ENCODE measurements at places on chromosomes 6 and 20.

- DNase-seq: no peak
These were observed 167.3 kb upstream of the GMDS start for GRCh38 chr6:2412731-2413130.

- no peak for DNase-seq
These were observed 28.5 kb downstream of the SLX4IP start for GRCh38 chr20:10463622-10464021.

GRCh38 chr6:154070657-154071056 is 31.6 kb downstream of the OPRM1 start:
- DNase-seq: no peak

- no peak for DNase-seq
These were observed 6.4 kb downstream of the GTF2H5 start for GRCh38 chr6:158174514-158174913.

DNA sequence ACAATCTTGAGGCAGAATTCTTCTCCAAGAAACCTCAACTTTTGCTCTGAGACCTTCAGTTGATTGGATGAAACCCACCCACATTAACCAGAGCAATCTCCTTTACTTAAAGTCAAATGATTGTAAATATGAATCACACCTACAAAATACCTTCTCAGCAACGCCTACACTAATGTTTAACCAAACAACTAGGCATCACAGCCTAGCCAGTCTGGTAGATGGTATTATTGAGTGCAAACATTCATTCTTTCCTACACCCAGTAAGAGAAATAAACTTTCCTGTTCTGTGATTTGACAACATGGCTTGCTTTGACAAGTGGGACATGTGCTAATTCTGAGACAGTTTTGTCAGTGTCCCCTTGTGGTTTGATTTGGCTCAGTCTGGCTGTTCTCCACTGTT is 252.2 kb downstream of the HACE1 start:
- DNase-seq: no peak

- DNase-seq: no peak
These were observed 313.7 kb upstream of the SUPT3H start for GRCh38 chr6:45691426-45691825.

DNA sequence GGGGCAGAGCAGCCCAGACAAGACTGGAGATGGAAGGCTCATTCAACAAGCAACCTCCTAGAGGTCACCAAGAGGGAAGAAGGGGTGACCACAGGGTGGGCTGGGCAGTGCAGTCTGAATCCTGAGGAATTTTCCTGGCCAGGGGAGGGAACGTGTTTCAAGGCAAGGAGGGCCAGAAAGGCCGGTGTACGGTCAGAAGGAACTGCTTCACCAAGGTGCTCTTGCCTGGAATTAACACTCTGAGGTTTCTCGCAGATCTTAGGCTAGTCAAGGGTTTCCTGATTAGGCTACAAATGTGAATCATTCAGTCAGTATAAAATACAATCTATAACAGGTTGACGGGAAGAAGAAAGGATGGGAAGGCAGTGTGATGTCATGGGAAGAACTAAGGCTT is 199.3 kb downstream of the LRFN2 start:
- no peak for DNase-seq

GRCh38 chr20:23289249-23289648 is 61.3 kb upstream of the NXT1 start:
- DNase-seq: no peak

GRCh38 chr20:2533118-2533517 is 3.3 kb upstream of the TMC2 start:
- no peak for DNase-seq

GRCh38 chr6:14549871-14550270 is 432.3 kb downstream of the CD83 start:
- DNase-seq: no peak

GRCh38 chr20:5172167-5172601 is 45.4 kb downstream of the CDS2 start:
- no peak for DNase-seq

DNA sequence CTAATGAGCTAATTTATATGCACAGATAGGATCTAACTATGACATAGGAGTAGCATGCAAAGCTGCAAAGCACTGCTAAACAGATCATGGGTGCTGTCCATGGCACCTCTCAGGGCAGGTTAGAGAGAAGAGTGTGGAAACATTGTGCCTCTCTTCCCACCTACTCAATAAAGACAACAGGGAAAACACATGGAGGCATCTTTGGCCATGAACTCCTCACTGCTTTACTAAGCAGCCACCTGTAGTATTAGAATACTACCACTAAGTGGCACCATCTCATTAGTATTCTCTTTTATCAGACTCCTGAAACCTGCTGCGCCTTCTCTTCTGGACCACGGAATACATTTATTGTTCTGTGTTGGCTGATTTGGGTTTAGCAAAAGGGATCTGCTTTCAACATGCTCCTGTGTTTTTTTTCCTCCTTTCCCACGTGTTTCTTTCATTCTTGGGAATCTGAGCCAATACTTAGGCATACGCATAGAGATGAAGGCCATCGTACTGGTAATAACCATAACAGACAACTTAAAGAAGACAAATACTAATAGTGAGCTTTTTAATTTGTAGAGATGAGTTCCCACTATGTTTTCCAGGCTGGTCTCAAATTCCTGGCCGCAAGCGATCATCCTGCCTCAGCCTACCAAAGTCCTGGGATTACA is 9.4 kb upstream of the HDDC2 start:
- DNase-seq: no peak

DNA sequence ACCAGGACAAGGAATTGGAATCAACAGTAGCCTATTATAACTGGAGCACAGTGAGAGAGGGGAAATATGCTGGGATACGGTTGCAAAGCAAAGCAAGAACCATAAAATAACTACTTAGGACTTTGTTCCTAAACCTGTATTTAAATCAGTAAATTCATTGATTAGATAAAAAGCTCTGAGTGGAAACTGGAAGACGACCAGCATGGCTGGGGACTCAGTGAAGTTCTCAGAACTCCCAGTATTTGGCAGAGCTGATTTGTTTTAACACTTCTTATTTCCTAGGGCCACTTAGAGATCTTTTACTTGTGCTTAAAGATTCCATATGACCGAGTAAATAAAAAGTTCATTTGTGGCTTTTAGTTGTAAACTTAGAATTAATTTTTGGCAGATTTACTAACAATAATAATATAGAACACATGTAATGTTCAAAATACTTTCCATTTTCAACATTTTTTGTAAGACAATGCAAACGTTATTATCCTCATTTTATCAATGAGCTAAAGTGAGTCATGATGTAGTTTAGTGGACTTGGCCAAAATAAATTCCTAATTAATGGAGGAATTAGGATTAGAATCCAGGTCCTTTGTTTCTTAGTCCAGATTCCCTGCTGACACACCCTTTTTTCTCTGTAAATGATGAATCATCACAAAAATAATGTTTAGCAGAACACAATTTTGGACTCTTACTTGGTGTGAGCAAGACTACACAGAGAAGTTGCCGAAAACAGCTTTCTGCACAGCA is 392.9 kb downstream of the GJA1 start:
- no peak for DNase-seq

- DNase-seq: no peak
These were observed 37.7 kb upstream of the SIRPA start for GRCh38 chr20:1857466-1857865.

DNA sequence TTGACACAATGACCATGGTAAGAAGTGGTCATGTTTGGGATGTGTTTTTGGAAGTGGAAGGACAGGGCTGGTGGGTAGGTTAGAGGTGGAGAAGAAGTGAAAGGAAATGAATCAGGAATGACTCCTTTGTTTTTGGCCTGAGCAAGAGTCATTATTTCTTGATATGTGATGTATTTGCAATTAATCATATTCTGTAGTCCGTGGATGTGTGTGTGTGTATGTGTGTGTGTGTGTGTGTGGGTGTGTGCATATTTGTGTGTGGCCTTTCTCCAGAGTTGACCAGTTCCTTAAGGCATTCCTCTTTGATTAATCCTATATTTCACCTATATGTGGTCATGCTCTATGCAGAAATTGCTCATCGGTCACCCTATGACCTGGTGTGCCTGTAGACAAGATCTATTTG is 130.7 kb downstream of the UTRN start:
- no peak for DNase-seq

DNA sequence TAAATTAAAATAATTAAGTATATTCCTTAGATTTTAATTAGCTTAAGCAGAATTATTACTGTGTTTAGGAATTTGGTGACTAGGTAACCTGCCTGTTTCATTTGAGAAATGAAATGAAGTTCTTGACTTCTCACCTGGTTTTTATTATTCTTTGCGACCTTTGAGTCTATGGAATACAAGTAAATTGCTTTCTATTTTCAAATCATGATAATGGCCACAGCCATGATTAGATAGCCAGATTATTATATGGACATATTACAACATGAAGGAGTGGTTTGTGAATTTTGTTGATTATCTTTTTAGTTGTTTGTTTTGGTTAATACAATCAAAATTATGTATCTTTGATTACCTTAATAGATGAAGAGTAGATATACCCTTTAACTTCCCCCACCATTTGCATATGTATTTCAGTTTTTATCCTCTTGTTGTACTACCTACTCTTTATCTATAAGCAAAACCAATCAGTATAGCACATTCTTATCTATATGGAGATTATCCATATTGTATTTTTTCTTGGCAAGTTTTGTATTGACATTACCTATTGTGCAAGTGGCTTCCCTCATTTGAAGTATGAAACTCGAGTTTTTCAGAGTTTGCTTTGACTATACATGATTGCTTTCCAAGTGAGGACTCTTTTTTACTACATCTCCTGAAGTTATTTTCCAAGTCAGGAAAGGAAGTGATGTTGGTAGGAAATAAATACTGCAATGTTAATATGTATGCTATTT is 47.9 kb downstream of the CD2AP start:
- DNase-seq: no peak

DNA sequence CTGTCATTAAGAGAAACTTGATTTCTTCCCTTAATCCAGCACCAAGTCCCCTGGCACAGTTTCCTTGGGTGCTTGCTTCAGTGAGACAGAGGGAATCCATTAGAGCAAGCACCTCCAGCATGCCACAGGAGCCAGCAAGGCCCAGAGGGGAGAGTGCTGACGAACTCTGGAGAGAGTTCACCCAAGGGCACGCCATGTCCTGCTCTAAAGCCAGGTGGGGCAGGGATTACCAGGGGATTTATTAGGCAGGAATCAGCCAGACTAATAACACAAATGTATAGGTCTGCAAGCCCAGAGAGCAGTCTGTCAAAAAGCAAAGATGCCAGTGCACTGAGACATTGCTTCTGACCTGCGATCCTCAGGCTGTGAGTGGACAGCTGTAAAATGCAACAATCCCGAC is 155.4 kb upstream of the SYNDIG1 start:
- DNase-seq: no peak

DNA sequence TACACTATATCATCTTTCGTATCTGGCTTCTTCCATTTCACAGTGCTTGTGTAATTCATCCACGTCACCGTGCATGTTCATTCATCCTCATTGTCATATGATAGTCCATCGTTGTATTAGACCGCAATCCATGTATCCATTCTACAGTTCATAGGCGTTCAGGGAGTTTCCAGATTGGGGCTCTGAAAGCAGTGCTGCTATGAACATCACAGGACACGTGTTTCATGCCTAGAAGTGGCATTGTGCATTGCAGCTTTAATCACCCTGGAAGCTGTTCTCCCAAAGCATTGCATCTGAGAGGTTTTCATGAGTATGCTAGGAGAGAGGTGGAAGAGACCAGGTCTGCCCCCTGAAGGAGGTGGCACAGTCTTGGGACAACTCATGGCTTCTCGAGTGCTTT is 35.3 kb downstream of the BMP7 start:
- DNase-seq: no peak

DNA sequence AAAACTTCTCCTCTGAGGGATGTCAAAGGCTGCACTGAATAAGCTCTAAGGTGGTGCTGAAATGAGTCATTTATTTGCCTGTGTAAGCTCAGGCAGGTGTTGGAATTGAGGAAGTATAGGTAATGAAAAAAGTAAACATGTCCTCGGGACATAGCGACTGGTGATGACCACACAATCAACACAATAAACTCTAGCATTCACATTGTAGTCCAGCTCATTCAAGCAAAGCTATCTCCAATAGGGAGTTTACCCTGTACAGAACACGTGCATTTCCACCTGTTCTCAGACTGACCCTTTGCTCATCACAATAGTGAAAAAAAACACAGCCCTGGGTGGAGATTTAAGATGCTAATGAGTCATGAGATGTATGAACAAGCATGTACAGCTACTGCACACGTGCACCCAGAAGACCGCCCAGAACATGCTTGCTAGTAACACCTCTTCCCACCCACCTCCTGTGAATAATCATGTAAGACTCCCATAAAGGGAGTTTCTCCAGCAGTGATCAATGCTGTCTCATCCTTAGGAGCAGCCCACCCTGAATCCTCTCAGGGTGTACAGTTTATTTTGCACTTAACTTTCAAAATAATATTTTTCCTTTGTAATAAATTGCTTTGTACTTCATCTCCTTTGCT is 33.0 kb upstream of the POU5F1 start:
- peak; percentile 28 for DNase-seq

DNA sequence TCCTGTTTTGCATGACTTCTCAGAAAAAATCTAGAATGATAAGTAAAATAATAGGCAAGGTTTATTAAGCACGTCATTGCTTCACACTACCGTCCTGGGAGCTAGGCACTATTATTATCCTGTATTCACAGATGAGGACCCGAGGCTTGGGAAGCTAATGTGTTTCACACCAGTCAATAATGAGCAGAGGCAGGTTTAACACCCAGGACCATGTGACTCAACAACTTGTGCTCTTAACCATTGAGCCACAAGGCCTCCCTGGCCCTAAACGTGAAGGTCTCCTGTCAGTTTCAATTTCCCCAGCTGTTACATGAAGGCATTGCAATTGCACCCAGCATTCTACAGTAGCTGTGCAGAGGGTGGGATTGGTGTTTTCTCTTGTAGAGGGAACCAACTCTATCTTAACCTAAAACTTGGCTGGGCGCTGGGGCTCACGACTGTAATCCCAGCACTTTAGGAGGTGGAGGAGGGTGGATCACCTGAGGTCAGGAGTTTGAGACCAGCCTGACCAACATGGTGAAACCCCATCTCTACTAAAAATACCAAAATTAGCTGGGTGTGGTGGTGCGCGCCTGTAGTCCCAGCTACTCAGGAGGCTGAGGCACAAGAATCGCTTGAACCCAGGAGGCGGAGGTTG is 191.2 kb downstream of the BCAS1 start:
- no peak for DNase-seq

DNA sequence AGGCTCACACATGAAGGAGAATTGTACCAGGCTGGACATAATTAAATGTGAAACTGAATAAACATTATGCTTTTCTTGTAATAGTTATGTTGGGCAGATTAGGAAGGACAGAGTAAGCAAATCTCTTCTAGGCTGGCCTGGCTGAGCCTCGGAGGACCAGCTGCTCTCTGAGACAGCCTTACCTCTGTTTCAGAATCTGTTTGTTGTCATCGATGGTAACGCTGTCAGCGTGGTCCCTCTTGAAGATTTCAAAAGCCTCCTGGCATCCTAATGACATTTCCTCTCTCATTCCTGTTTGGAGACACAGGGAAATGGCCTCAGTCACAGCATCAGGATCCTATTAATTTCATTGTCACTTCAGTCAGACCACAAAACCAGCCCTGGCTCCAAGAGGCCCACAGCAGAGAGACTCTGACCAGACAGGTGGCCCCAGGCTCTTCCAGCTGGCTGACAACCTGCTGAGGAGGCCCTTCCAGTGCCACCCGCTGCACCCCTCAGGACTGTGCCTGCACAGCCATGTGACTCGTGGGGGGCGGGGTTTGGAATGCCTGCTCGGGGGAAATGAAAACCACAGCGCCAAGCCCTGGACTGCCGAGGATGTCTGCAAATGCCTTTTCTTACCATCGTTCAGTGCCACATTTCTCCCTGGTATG is 108.5 kb upstream of the KCNK16 start:
- no peak for DNase-seq
